Cardiac muscle cell (in vitro differentiated cells and primary cell): ENCODE measurements at places on chromosomes 2 and 18. TPM values are rescaled to one million over a fixed set of nuclear protein-coding genes. Genes with fewer than 3 reads are reported as not detected.

The FASTKD1 gene
- total RNA-seq = 27.8 and 41.3 TPM in 2 replicates

- no peak for DNase-seq
Measured at GRCh38 chr2:100207411-100207885, 65.1 kb upstream of the AFF3 start.

DNA sequence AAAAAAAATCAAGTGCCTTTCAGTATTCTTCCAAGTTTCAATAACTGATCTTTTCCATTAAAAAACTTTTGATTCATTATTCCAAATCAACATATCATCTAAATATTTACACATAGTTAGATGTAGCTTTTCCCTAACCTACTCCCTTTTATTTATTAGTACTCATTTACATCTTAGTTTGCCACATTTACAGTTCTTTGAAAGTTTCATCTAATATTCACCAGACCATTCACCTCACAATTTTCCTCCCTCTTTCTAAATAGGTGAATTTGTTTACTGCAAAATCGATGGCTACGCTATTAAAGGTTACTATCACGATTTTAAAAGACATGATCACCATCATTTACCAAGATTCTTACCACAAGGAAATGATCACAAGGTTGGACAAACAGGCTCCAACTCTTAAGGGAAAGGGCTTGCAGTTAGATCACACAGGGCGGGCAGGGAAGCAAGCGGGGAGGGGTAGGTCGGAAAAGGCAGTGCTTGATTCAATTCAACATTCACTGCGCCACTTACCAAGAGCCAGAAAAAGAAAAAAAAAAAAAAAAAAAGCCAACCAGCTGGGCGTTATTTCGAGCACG, 654 bp upstream of the MARCHF7 start:
- DNase-seq = no peak

DNA sequence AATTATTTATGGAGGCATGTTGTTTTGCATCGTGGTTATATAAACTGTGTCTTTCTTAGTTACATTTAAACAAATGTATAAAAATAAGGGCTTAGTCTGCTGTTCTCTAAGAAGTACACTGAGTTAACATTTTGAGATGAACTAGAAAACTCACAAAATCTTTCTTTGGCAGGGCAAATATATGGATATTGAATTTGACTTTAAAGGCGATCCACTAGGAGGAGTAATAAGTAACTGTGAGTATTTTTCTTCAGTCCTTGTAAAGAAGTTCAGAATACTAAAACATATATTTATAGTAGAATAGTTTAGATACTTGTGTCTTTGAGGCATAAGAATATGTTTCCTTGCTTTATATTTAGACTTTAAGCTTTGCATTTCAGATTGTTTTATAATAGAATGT, 104.8 kb downstream of the MYO1B start:
- DNase-seq = no peak

The CPO gene
- total RNA-seq = 0.11 and 0.42 TPM in 2 replicates
